ENCODE measurements at places on chromosomes 6 and 20.

DNA sequence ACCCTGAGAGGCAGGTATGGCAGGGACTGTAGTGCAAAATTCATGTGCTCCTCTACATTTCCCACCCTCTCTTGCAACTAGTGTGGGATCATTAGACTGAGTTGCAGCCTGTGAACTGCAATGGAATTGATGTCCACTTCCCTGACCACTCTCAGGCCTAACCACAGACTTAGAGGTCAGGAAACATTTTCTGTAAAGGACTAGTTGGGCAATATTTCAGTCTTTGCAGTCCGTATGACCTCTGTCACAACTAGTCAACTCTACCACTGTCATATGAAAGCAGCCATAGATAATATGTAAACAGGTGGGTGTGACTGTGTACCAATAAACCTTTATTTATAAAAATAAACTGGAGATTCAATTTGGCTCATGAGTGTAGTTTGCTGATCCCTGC, 134.4 kb upstream of the TOP1 start:
- no peak for DNase-seq

GRCh38 chr6:72911463-72912155, 289.7 kb downstream of the KCNQ5 start:
- DNase-seq, result no peak

GRCh38 chr6:143952060-143952778, 55.8 kb downstream of the PLAGL1 start:
- DNase-seq, result no peak

DNA sequence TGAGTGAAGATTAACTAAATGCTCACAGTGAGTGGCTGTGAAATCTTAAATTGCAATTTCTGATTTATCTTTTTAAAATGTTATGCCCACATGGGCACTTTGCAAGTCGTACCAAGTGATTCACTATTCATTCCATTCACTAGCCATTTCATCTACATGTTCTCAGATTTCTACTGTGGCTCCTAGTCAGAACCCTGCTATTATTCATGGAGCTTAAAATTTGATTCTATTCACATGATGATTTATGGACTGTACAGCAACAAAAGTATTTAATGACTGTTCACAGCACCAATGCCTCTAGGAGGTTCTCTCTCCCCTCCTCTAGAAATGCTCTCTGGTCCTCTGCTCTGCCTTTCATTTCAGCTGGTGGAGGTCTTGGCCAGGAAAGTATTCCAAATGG, 133.5 kb upstream of the MAP3K7 start:
- DNase-seq, result no peak

DNA sequence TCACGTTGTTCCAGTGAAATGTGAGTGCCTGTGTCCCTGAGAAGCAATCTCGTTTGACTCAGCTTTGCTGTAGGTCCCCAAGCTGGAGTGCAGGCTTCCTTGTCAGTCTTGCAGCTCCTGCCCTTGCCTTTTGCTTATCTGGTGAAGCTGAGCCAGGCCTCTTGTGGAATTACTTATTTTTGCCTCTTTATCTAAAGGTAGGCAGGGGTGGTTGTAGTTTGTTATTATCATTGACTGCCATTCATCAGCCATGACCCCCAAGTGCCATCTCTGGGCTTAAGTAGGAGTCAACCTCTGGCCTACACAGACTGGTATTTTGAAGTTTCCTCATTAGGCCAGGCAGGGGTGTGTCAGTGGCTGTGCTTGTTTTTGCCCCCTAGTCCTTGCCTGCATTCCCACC, 2.1 kb downstream of the TMEM14B start:
- DNase-seq, result no peak

GRCh38 chr20:62355516-62355877, 11.6 kb downstream of the LAMA5 start:
- DNase-seq, result no peak

DNA sequence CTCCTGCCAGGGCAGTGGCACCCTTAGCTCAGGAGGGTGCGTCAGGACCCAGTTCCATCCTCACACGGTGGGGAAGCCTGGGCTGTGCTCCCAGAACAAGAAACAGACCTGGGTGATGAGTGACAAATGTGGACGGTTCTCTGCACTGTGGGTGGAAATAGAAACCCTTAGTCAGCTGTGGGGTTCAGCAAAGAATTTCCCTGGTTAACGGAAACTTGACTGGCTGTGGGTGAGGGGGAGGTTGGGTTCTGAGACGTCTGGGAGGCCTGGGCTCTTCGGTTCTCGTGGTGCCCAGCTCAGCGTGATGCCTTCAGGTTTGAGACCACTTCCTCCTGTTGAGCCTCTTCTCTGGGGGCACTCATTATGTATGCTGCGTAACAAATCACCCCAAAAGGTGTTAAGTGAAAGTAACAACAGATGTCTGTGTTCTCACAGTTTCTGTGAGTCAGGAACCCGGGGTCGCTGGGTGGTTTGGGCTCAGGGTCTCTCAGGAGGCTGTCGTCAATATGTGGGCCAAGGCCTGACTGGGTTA, 53.1 kb upstream of the FAM83D start:
- DNase-seq, result no peak

GRCh38 chr6:159097256-159097655, 52.5 kb upstream of the TAGAP start:
- no peak for DNase-seq

All from cortex of kidney (tissue), 1 donor.